ENCODE measurements at places on chromosomes 3 and 15.
A peak's percentile ranks its signal among the peaks of the same experiment; 100 is the strongest.

- DNase-seq, result peak; percentile 10
These were observed 8.2 kb downstream of the ZIC4 start for GRCh38 chr3:147397875-147398812.

- no peak for DNase-seq
These were observed 60.2 kb downstream of the TMEM39A start for GRCh38 chr3:119403201-119403600.

DNA sequence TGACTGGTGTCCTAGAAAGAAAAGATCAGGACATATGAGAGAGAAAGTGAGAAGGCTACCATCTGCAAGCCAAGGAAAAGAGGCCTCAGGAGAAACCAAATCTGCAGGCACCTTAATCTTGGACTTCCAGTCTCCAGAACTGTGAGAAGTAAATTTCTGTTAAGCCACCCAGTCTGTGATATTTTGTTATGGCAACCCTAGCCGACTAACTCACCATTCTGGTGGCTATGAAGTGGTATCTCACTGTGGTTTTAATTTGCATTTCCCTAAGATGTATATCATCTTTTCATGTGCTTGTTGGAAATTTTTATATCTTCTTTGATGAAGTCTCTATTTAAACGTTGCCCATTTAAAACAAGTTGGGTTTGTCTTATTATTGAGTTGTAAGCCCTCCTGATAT is 40.6 kb downstream of the ILDR1 start:
- DNase-seq, result no peak

DNA sequence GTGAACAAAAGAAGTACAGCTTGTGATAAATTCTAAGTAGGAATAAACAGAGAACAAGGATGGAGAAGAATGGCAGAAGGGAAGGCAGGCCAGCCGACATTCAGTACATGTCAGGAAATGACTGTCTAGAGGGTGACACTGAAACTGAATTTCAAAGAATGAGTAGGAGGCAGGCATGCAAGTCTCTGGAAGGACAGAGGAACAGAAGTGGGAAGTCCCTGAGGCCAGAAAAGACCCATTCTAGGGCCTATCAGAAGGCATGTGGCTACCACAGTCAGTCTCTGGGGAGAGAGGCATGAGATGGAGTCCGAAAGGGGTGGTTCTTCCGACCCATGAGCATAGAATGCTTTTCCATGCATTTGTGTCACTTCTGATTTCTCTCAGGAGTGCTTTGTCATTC is 243.5 kb upstream of the UBE2E2 start:
- DNase-seq, result no peak

DNA sequence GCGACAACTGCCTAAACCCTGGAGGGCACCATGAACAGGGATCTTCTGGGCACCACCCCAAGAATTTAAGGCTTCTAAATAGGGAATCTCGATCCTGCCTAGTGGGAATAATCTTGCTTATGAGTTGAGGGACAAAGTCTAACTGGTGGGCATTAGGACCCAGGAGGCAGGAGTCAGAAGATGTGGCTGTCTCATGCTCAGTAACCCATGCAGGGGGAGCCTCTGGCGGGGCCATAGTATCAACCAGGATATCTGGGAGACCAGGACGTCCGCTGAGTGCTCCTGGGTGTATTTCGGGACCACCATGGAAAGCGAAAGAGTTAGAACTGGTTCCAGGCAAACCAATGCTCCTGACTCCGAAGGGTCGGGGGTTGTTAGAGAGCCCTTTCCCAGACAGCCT is 356.1 kb downstream of the OTOL1 start:
- DNase-seq, result no peak

- no peak for DNase-seq
These were observed 52.2 kb downstream of the MOBP start for GRCh38 chr3:39519554-39520288.

- no peak for DNase-seq
These were observed 77.9 kb upstream of the PRR23C start for GRCh38 chr3:139122612-139123011.

DNA sequence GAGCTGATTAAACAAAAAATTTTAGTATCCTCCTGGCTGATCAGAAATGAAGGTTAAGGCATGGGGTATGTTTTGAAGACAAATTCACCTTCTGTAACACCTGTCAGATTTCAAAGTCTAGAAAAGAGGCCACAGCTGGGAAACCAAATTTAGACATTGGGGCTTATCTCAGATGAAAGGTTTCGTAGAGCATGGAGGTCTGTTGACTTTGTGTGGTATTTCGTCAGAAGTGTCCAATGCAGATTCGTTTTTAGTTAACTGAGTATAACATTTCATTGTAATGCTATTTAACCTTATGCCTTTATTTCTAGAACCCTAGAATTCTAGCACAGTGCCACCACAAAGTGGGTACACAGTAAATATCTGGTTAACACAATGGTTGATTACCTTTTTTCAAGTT is 61.7 kb downstream of the FNDC3B start:
- DNase-seq, result no peak

- DNase-seq, result peak; percentile 50
These were observed 52.2 kb downstream of the SEMA5B start for GRCh38 chr3:122975163-122975923.

GRCh38 chr3:138493804-138494606 is 59.6 kb downstream of the ESYT3 start:
- no peak for DNase-seq

DNA sequence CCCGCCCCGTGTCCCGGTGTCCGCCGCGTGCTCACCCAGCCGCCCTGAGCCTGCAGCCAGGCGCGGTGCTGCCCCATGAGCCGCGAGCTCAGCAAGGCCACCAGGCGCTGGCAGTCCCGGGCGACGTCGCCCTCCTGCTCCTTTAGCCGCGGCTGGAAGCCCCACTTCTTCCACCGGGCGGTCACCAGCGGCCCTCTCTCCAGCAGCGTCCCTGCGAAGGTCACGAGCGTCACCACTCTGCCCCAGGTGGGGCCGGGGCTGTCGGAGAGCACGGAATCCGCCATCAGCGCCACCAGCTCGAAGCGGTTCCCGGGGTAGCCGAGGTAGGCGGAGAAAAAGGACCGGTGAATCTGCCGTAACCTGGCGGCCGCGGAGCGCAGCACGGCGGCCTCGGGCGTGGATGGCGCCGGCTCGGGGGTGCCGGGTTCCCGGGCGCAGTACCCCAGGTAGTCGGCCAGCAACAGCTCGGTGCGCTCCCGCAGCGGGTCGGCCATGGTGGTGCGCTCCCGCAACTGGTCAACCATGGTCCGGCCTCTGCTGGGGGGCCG is 298 bp downstream of the BCL2L10 start:
- DNase-seq, result no peak

GRCh38 chr3:102605153-102605552 is 170.3 kb downstream of the ZPLD1 start:
- no peak for DNase-seq

- DNase-seq, result no peak
These were observed 1751.2 kb downstream of the SI start for GRCh38 chr3:163327086-163327485.

DNA sequence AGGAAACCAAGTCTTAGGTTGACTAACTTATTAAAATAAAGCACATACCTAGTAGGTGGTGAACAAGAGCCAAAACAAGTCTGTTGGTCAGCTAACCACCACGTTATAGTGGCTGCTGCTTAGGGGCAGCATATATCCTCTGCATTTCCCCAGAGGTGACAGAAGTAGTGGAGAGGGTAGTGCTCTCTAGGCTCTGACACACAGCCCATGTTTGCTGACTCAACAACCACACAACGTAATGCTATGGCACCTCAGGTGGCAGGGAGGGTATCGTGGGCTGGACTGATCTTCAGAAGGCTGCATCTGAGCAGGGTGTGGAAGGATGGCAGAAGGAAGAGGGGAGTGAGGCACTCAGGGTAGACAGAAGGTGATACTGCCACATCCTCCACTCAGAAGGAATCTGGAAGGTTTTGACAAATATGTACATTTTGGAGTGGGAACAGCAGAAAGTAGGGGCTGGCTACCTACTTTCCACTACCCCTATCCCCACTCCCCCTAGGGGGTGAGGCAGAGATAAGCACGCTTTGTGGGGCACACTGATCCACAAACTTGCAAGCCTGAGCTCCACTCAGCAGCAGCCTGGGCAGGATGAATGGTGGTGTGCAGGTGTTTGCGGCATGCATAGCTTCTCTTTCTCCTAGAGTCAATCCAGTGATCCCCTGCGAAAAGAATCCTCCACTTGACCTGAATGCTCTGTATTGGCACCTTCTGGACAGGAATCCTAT is 178.1 kb downstream of the RORA start:
- no peak for DNase-seq

DNA sequence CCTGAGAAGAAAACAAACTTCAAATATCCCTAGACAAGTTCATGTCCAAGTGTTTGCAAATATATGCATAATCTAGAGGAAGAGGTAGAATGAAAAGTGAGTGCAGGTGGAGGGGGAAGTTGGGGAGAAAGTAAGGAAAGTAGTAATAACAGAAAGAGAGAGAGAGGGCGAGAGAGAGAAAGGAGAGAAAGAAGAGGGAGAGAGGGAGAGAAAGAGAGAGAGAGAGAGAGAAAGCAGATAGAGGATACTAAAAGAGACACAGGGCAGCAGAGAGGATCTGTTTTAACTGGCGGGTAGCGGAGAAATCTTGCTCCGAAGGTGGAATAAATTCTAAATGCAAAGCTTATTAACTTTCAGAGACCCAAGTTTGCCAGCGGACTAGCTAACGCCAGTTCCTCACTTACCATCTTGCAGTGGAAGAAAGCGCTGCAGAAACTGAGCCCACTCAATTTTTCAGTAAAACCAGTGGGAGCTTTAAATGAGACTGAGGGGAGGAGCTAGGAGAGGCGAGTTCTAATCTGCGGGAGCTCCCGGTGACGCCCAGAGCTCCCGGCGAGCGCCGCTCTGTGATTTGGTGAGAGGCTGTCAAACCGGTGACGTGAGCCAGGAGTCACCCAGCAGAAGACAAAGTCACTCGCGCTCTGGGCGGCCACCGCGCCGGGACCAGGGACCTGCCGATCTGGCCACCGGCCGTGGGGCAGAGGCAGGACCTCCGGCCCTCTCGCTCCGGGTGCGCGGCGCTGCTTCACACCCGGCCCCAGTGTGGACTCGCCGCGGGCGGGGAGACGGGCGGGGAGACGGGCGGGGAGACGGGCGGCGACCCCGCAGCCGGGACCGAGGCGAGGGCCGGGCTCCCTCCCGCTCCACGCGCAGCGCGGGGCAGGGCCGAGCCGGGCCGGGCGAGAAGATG is at the start of gene GMNC:
GMNC (minus strand) TSS at position 486 of the 910 bp plus-strand sequence; CDS start at position 407, 79 bp downstream.
- DNase-seq, result peak; percentile 89

- peak; percentile 45 for DNase-seq
These were observed 99.0 kb downstream of the TMCC1 start for GRCh38 chr3:129794311-129795185.

GRCh38 chr15:87638554-87639083 is 617.9 kb downstream of the NTRK3 start:
- DNase-seq, result no peak

- DNase-seq, result no peak
These were observed 19.8 kb upstream of the VILL start for GRCh38 chr3:37970802-37971201.

DNA sequence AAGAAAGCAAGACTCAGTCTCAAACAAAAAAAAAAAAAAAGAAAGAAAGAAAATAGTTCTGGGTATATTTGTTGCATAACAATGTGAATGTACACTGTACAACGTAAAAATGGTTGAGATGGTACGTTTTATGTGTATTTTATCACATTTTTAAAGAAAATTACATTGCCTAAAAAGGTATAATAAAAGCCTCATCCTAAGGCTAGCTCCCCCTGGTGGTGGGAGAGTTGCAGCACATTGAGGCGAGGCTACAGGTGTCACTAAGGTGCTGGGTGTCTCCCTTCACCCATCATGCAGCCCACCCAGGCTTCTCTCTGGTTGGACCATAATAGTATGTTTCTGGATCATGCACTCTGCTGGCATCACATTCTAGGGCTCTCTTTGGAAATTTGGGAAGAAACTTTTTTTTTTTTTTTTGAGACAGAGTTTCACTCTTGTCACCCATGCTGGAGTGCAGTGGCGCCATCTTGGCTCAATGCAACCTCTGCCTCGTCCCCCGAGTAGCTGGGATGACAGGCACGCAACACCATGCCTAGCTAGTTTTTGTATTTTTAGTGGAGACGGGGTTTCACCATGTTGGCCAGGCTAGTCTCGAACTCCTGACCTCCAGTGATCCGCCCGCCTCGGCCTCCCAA is 12.4 kb upstream of the RAB11A start:
- peak; percentile 77 for DNase-seq

GRCh38 chr3:110618512-110619226 is 452.9 kb upstream of the NECTIN3 start:
- no peak for DNase-seq

- DNase-seq, result no peak
These were observed 57.5 kb upstream of the ACAN start for GRCh38 chr15:88745696-88746095.

DNA sequence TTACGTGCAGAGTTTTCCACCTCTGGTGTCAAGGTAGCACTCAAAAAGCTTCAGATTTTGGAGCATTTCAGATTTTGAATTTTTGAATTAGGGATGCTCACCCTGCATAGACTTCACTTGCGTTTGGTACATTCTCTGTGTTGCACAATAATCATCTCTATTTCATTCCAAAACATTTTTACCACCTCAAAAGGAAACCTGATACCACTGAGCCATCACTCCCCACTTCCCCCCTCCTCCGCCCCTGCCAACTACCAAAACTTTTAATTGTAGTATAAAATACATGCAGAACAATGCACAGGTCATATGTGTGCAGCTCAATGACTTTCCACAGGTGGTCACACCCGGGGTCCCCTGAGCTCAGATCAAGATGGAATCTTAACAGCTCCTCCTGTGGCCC is 208.8 kb downstream of the SV2B start:
- no peak for DNase-seq

DNA sequence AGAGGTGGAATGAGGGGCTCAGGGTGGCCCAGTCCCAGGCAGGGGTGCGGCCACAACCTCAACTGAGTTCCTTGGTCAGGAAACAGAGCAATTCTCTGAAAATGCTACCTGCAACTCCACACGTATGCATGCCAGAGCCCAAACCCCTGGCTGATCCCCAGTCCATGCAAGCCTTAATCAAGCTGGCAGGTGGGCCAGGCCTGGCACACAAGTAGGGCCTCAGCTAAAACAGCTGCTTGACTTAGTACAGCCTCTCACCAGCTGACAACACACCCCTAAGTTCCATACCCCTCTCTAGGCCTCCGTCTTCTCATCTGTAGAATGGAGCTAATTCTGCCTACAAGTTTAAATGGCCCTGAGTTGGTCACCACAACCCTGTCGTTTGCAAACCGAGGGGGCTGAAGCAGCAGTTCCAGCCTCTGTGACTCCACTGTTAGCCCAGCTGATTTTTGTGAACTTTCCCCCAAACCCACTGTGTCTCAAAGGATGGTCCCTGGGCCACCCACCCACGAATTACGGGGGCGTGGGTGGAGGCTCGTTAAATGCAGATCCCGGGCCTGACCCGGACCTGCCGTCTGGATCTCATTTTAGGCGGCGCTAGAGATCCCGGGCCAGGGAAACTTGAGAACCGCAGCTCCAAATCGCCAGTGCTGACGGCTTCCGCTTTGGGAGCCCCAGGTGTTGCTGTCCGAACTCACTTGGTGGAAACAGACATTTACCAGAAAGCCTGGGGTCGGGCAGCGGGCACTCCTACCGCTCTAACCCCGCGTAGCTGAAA is 927 bp downstream of the CHDH start:
- DNase-seq, result no peak

- no peak for DNase-seq
These were observed 54.5 kb upstream of the ABHD10 start for GRCh38 chr3:111924283-111924682.

- DNase-seq, result no peak
These were observed 6.9 kb downstream of the CYFIP1 start for GRCh38 chr15:22973286-22973685.

- no peak for DNase-seq
These were observed 774 bp upstream of the TMCO5A start for GRCh38 chr15:37933666-37934065.

All from D341Med (cell line).